ENCODE measurements at places on chromosomes 13 and 19. TPM values are rescaled to one million over a fixed set of nuclear protein-coding genes. Genes with fewer than 3 reads are reported as not detected.

GRCh38 chr13:78589206-78589605 lies 14.1 kb downstream of the POU4F1 start:
- no peaks in the 10 kb centered on the region for H3K36me3 ChIP-seq
- peak; percentile 85 for DNase-seq

- peaks cover 10% of the 10 kb centered on the region for H3K36me3 ChIP-seq
- H3K27ac ChIP-seq: no peak overlapping the region
- H3K4me1 ChIP-seq: peaks cover 10% of the 10 kb centered on the region
- no peak for DNase-seq
- H3K4me3 ChIP-seq: no peak overlapping the region
These were observed 57.5 kb upstream of the KCTD4 start for GRCh38 chr13:45258334-45258675.

- DNase-seq: no peak
- H3K27ac ChIP-seq: peak overlapping the region; percentile 45
- peaks cover 34% of the 10 kb centered on the region for H3K4me1 ChIP-seq
- H3K4me3 ChIP-seq: no peak overlapping the region
- peaks cover 44% of the 10 kb centered on the region for H3K36me3 ChIP-seq
These were observed 19.7 kb downstream of the ZC3H4 start for GRCh38 chr19:47093841-47094240.

- H3K36me3 ChIP-seq: no peaks in the 10 kb centered on the region
- no peak overlapping the region for H3K4me3 ChIP-seq
- no peak for DNase-seq
- H3K27me3 ChIP-seq: no peaks in the 10 kb centered on the region
- no peak overlapping the region for H3K27ac ChIP-seq
- H3K4me1 ChIP-seq: peaks cover 20% of the 10 kb centered on the region
These were observed 147.7 kb downstream of the TM9SF2 start for GRCh38 chr13:99648927-99649326.

DNA sequence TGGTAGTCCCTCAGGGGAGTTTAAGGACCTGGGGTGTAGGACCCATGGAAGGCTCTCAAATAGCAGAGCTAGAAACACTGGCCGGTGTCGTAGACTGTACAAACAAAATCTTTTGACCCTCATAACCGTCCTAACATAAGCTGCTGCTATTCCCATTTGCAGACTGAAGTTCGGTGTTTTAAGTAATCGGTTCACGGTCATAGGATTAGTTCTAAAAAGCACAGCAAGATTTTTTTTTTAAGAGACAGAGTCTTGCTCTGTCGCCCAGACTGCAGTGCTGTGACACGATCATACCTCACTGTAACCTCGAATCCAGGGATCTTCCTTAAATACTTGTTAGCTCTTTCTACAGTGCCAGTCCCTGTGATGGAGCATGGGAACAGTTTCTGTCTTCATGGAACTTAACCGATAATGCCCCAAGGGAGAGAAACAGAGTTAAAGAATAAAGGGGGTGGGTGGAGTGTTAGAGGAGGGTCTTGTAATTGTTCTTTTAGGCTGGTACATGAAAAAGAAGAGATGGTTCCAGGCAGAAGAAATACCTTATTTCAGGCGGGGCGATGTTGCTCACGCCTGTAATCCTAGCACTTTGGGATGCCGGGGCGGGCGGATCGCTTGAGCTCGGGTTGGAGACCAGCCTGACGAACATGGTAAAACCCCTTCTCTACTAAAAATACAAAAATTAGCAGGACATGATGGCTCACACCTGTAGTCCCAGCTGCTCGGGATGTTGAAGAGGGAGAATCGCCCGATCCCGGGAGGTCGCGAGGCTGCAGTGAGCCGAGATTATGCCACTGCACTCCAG lies 475 bp upstream of the ZC3H4 start:
- peak overlapping the region; percentile 91 for H3K4me3 ChIP-seq
- peak overlapping the region; percentile 99 for H3K27ac ChIP-seq

DNA sequence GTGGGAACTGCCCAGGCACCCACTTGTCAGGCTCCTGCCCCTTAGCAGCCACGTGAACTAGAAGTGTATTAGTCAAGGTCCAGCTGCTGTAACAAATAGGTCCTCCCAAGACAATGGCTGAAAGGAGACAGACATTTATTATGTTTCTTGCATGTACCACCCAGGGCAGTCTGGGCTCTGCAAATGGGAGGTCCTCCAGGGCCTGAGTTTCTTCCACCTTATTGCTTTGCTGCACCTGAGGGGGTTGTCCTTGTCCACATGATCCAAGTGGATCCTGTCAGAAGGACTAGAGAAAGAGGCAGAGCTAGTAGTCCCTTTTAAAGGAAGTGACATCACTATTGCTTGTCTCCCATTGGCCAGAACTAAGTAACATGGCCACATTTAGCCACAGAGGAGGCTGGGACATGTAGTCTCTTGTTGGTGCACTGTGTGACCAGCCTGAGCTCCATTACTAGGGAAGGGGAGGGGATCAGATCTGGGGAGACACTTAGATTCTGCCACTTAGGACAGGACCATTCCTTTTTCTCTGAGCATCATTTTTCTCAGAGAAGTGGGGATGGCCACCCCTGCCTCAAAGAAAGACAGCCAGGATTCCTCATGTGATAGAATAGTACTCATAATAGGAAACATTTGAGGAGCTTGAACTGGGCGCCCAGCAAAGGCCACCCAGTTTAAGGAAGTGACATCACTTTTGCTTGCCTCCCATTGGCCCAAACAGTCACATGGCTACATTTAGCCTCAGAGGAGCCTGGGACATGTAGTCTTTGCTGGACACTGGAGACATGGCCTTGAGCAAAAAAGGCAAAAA lies 15.1 kb downstream of the CC2D1A start:
- peak overlapping the region; percentile 20 for H3K27ac ChIP-seq
- H3K27me3 ChIP-seq: no peaks in the 10 kb centered on the region
- no peaks in the 10 kb centered on the region for H3K4me1 ChIP-seq
- H3K4me3 ChIP-seq: no peak overlapping the region
- H3K36me3 ChIP-seq: peaks cover 53% of the 10 kb centered on the region

Gene GSX1
- total RNA-seq: not detected

Gene CLEC17A
- total RNA-seq: not detected

Gene SLC6A16
- 2.1 TPM for total RNA-seq

All from WTC11 (cell line).